ENCODE measurements at places on chromosomes 3 and 15. TPM values are rescaled to one million over a fixed set of nuclear protein-coding genes. Genes with fewer than 3 reads are reported as not detected.

DNA sequence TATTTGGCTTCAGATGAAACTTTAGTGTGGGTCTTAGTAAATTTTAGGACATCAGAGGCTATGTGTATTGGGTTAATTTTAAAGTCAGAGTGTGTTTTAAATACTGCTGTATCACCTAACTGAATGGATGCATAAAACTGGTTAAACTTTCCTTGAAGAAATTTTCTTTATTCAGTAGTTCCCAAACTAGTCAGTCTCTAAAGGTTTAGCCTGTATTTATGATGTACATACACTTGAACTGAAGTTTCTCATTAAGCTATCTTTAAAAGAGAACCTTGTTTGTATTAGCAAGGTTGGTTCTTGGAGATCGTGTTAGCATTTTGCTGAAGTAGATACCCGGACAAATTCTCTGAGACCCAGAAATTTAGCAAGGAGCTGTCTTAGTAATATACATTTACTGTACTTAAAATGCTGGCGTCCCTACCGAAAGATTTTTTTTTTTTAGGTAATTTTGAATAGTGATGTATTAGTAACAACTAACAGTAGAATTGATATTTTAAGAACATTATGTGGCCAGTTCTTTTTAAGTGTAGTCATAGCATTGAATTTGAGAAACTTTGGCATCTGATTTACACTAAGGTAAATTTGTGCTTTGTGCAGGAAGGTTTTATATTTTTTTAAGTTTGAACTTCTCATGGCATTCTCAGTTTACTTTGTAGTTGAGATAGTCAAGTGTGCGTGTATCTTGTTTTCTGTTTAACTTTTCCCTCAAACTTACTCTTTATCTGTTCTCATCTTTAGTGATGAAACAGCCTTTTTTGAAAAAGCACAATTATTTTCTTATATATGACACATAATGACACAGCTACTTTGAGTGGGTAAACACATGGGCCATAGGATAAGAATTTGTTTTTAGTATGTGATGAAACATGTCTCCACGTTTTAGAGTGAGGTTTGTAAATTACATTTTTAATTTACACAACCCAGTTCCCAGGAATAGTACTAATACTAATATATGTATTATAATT is 2.9 kb downstream of the DIPK2A start:
- peak overlapping the region; percentile 94 for H3K4me3 ChIP-seq
- H3K27ac ChIP-seq = no peak overlapping the region
- no peaks in the 10 kb centered on the region for H3K27me3 ChIP-seq
- DNase-seq = no peak
- peaks cover 46% of the 10 kb centered on the region for H3K4me1 ChIP-seq

GRCh38 chr3:67804089-67804488 is 149.7 kb upstream of the SUCLG2 start:
- no peak for DNase-seq
- no peak overlapping the region for H3K27ac ChIP-seq

DNA sequence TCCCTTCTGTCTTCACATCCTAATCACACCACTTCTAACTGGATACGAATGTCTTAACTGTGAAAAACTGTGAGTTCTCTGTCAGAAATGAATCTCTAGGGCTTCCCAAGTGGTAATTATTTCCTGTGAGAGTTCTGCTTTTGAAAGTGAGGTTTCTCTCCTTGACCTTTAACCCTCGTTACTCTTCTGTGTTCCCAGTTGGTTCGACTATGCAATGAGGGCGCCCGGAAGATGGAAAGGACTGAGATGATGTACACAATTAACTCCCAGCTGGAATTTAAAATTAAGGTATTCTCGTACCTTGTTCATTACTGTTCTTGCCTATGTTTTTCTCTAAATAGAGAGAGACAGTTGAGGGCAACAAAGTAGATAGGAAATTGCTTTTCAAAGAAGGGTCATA is 96.5 kb downstream of the ARHGEF26 start:
- DNase-seq = no peak
- H3K36me3 ChIP-seq = no peaks in the 10 kb centered on the region
- no peak overlapping the region for H3K4me3 ChIP-seq

DNA sequence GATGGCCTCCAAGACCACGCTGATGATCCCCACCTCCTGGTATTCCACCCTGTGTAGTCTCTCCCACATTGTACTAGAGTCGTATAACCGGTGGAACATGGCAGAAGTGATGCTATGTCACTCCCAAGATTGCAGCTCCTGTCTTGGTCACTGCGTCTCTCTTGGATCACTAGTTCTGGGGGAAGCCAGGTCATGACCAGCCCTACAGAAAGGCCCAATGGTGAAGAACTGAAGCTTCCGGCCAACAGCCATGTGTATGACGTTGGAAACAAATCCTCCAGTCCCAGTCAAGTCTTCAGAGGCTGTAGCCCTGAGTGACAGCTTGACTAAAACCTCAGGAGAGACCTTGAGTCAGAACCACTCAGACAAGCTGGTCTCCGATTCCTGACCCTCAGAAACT is 61.9 kb upstream of the FNDC3B start:
- DNase-seq = no peak
- no peak overlapping the region for H3K27ac ChIP-seq
- H3K4me1 ChIP-seq = no peaks in the 10 kb centered on the region
- no peak overlapping the region for H3K4me3 ChIP-seq

DNA sequence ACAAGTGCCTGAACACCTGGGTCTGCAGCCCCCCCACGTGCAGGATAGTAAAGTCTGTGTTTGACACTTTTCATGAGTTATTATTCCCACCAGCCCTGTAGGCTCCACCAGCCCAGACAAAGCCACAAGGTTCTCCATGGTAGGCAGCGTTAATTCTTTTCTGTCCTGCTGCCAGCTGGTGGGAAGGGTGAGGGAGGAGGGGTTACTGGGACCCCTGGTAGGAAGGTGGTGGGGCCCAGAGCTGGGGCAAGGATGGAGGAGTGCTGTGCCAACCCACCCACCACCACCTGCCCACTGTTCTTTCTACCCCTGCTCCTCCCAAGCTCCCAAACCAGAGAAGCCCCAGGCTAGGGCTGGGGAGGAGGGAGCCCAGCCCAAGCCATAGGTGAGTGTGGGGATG is 20.8 kb upstream of the SEMA3F start:
- H3K27ac ChIP-seq = no peak overlapping the region
- DNase-seq = no peak
- no peaks in the 10 kb centered on the region for H3K36me3 ChIP-seq
- H3K4me1 ChIP-seq = no peaks in the 10 kb centered on the region
- no peaks in the 10 kb centered on the region for H3K27me3 ChIP-seq

DNA sequence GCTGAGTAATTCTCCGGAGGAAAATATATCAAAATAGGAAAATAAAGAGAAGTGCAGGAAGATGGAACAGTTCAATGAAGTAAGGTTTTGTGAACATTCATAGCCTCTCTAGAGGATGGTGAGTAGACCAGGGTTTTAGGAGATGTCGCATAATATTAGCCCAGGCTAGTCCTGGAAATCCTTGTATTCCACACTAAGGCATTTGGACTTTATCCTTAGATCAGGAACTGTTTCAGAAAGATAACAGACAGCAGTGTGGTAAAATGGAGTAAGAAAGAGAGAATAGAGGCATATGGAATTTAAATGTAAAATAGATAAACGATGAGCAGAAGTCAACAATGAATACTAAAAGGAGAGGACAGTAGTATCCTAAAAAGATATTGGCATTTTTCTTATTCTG is 12.1 kb downstream of the COPB2 start:
- no peaks in the 10 kb centered on the region for H3K27me3 ChIP-seq
- H3K36me3 ChIP-seq = peaks cover 93% of the 10 kb centered on the region
- DNase-seq = no peak
- no peak overlapping the region for H3K4me3 ChIP-seq

- no peak overlapping the region for H3K27ac ChIP-seq
- no peak overlapping the region for H3K4me3 ChIP-seq
Observed at GRCh38 chr15:42150219-42150970, 6.0 kb downstream of the PLA2G4F start.

DNA sequence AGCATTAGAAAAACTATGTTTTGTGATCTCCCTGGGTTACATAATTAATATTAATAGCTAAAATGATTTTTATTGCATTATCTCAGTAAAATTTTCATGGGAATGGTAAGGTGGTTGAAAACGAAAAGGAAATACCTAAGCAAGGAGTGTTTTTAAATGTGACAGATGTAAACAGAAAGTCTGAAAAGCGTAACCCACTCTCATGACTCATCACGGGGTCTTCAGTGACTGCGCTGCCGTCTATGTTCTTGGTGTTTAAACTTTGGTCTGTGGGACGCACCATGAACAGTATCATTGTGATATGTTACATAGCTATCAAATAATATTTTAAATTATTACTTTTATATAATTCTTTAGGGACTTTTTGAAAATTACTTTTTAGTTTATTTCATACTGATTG is 19.8 kb downstream of the LRCH3 start:
- H3K4me1 ChIP-seq = no peaks in the 10 kb centered on the region
- H3K36me3 ChIP-seq = no peaks in the 10 kb centered on the region
- no peaks in the 10 kb centered on the region for H3K27me3 ChIP-seq
- no peak overlapping the region for H3K27ac ChIP-seq
- no peak for DNase-seq

Gene LRRC34
- total RNA-seq = not detected

DNA sequence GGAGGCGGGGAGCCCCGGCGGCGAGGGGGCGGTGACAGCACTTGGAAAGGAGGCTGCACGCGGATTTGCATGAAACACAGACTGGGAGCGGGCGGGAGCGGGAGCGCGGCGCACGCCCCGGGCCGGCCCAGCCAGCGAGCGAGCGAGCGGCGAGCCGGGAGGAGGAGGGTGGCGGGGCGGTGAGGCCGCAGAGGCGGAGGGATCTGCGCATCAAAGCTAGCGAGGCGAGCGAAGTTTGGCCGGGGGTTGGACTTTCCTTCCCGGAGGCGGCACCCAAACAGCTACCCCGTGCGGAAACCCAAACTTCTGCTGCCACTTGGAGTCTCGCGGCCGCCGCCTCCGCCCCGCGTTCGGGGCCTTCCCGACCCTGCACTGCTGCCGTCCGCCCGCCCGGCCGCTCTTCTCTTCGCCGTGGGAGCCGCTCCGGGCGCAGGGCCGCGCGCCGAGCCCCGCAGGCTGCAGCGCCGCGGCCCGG is at the start of gene SMAD3:
SMAD3 (plus strand) TSS at position 72 of the 475 bp plus-strand sequence. CDS start 553 bp downstream, outside the sequence.
- no peaks in the 10 kb centered on the region for H3K27me3 ChIP-seq
- H3K4me3 ChIP-seq = peak within 1 kb of the TSS; percentile 94
- H3K27ac ChIP-seq = peak within 1 kb of the TSS; percentile 71
- peak; percentile 72 for DNase-seq

GRCh38 chr3:127152684-127153505 is 40.0 kb upstream of the PRR23E start:
- no peak overlapping the region for H3K4me3 ChIP-seq
- no peak for DNase-seq
- no peak overlapping the region for H3K27ac ChIP-seq
- H3K4me1 ChIP-seq = no peaks in the 10 kb centered on the region
- H3K27me3 ChIP-seq = no peaks in the 10 kb centered on the region

Gene SLC26A6
- 25.1 TPM for total RNA-seq

DNA sequence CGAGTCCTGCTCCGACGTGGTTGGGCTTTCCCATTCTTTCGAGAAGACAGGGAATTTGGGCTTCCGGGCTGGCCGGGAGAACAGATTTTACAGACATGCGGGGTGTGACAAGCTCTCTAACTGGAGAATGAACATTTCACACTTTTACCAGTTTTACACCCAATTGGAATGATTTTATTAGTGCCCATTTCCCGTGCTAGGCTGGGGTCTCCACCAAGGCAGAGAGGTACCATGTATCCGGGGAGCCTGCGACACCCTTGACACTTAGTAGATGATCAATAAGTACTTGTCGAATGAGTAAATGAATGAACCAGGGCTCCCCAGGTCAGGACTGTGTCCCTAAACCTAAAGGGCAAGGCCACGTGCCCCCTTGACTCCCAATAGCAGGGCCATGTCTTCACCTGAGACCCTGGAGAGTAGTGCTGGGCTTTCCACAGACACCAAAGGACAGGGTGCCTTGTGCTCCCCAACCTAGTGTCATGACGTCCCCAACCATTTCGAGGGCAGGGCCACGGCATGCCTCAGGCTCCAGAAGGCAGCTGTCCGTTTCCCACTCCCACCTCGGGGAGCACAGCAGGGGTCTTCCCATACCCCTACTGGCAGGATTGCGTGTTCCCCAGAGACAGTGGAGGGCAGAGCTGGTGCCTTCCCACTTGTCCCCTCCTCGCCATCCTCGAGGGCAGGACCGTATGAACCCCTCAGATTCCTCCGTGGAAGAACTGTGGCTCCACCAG is 679 bp upstream of the MYD88 start:
- H3K36me3 ChIP-seq = peaks cover 34% of the 10 kb centered on the region
- peak overlapping the region; percentile 83 for H3K4me3 ChIP-seq
- peaks cover 51% of the 10 kb centered on the region for H3K4me1 ChIP-seq
- no peaks in the 10 kb centered on the region for H3K27me3 ChIP-seq
- peak overlapping the region; percentile 85 for H3K27ac ChIP-seq

GRCh38 chr3:129549805-129550204 is 6.8 kb downstream of the H1-8 start:
- no peaks in the 10 kb centered on the region for H3K4me1 ChIP-seq
- no peak overlapping the region for H3K4me3 ChIP-seq
- H3K27me3 ChIP-seq = no peaks in the 10 kb centered on the region
- no peak overlapping the region for H3K27ac ChIP-seq
- DNase-seq = no peak

DNA sequence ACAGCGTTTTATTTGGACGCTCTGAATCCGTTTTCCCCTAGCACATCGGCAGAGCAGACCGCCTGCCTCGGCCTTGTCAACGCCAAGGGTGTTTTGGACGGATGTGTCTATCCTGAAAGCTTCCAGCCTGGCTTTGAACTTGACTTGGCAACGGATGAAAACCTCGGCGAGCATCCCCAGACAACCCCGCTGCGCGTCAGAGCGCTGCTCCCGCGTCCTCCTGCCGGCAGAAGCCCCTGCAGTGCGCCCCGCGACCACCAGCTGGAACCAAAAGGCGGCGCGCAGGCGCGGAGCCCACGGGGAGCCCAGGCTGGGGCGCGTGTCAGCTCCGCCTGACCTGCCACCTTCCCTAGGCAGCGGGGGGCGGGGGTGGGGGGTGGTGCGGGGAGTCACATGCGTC is 26.2 kb upstream of the ARL8B start:
- no peak overlapping the region for H3K4me3 ChIP-seq
- H3K36me3 ChIP-seq = no peaks in the 10 kb centered on the region
- peaks cover 3% of the 10 kb centered on the region for H3K27me3 ChIP-seq
- DNase-seq = no peak
- H3K4me1 ChIP-seq = no peaks in the 10 kb centered on the region

- no peaks in the 10 kb centered on the region for H3K36me3 ChIP-seq
- H3K4me1 ChIP-seq = no peaks in the 10 kb centered on the region
- H3K27ac ChIP-seq = no peak overlapping the region
- no peaks in the 10 kb centered on the region for H3K27me3 ChIP-seq
- H3K4me3 ChIP-seq = no peak overlapping the region
Observed at GRCh38 chr3:154085799-154086198, 35.4 kb upstream of the ARHGEF26 start.

Gene TEX9
- 1.2 TPM for total RNA-seq

- peak overlapping the region; percentile 56 for H3K27ac ChIP-seq
- H3K27me3 ChIP-seq = no peaks in the 10 kb centered on the region
- H3K36me3 ChIP-seq = no peaks in the 10 kb centered on the region
- H3K4me3 ChIP-seq = peak overlapping the region; percentile 48
Observed at GRCh38 chr15:52730173-52730572, 51.0 kb upstream of the ATOSA start.

GRCh38 chr3:37139567-37140052 is 34.8 kb downstream of the LRRFIP2 start:
- H3K27me3 ChIP-seq = no peaks in the 10 kb centered on the region
- H3K4me3 ChIP-seq = no peak overlapping the region
- no peaks in the 10 kb centered on the region for H3K4me1 ChIP-seq
- H3K27ac ChIP-seq = no peak overlapping the region

Gene CHST14
- 6.3 TPM for total RNA-seq

GRCh38 chr15:73684581-73685455 is 635 bp downstream of the CD276 start:
- peaks cover 18% of the 10 kb centered on the region for H3K27me3 ChIP-seq
- no peak for DNase-seq
- H3K27ac ChIP-seq = no peak overlapping the region
- peaks cover 15% of the 10 kb centered on the region for H3K4me1 ChIP-seq
